Activated CD8-positive, alpha-beta memory T cell treated with anti-CD3 and anti-CD28 coated beads for 1 hour (primary cell): ENCODE measurements at places on chromosomes 6 and 20.

GRCh38 chr6:135880066-135880972, 28.8 kb downstream of the PDE7B start:
- DNase-seq: no peak

- DNase-seq: no peak
Measured at GRCh38 chr20:51469046-51469445, 73.5 kb downstream of the NFATC2 start.

DNA sequence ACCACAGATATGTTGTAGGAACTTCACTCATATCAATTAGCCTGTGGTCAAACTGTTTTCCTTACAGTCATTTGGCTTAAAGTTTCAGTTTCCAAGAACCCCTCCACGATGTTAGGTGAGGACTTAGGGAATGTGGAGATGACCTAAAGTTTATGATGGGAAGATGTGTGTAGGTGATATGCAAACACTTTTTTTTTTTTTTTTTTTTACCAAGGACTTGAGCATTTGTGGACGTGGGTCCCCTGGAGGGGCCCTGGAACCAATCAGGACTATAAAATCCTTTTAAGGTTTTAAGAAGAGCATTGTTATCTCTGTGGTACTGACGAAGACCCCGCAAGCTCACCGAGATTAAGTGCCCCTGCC, 478 bp upstream of the MTHFD1L start:
- no peak for DNase-seq

- DNase-seq: no peak
Measured at GRCh38 chr20:39752262-39752876, 790.2 kb downstream of the DHX35 start.

DNA sequence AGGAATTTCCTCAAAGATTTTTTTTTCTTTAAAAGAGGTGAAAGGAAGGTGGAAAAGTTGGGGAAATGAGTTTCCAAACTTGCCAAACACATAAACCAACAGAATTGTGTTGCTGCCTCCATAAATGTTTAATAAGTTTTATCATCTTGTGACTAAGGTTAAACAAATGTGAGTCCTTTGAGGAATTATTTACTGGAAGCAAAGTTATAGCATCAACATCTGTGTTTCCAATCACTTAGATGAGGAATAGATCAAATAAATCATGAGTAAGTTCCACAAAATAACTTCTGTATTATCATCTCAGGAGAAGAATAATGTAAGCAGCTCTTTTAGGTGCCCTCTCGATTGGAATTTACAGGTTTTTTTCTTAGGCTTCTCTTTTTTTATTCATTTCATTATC, 20.5 kb downstream of the TSHZ2 start:
- no peak for DNase-seq
